Activated T-helper 1 cell treated with anti-CD3 and anti-CD28 coated beads, Interleukin-12 subunit alpha, Interleukin-12 subunit beta, Interleukin-2, Interleukin-4 antibody, amounts not matched to agents 30 ng/mL and 10 ng/mL and 1 ng/mL, durations not matched to agents 14 hours and 24 hours and 36 hours (primary cell): ENCODE measurements at places on chromosomes 12 and 14. TPM values are rescaled to one million over a fixed set of nuclear protein-coding genes. Genes with fewer than 3 reads are reported as not detected.

GRCh38 chr12:19451196-19451595, 11.9 kb downstream of the AEBP2 start:
- H3K27me3 ChIP-seq, result no peaks in the 10 kb centered on the region
- no peak overlapping the region for H3K27ac ChIP-seq
- no peak for DNase-seq

DNA sequence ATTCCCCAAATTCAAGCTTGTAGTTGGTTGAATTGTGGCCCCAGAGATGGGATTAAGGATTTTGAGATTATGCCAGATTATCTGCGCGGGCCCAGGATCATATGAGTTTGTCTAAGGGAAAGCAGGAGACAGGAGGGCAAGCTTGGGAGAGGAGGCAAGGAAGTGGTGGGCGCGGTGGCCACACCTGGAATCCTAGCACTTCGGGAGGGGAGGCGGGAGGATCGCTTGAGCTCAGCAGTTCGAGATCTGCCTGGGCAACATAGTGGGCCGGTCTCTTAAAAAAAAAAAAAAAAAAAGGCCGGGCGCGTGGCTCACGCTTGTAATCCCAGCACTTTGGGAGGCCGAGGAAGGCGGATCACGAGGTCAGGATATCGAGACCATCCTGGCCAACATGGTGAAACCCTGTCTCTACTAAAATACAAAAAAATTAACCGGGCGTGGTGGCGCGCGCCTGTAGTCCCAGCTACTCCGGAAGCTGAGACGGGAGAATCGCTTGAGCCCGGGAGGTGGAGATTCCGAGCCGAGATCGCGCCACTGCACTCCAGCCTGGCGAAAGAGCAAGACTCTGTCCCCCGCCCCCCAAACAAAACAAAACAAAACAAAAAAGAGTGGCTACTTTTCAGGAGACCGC, 881 bp upstream of the PUS1 start:
- peaks cover 17% of the 10 kb centered on the region for H3K36me3 ChIP-seq
- DNase-seq, result no peak
- peak overlapping the region; percentile 90 for H3K27ac ChIP-seq
- peak overlapping the region; percentile 98 for H3K4me3 ChIP-seq
- H3K4me1 ChIP-seq, result peaks cover 13% of the 10 kb centered on the region

- no peaks in the 10 kb centered on the region for H3K27me3 ChIP-seq
- no peak for DNase-seq
- H3K4me1 ChIP-seq, result peaks cover 55% of the 10 kb centered on the region
- H3K36me3 ChIP-seq, result peaks cover 72% of the 10 kb centered on the region
- H3K4me3 ChIP-seq, result no peak overlapping the region
Measured at GRCh38 chr12:57515934-57516541, 4.3 kb downstream of the DDIT3 start.

- H3K36me3 ChIP-seq, result peaks cover 10% of the 10 kb centered on the region
- H3K4me3 ChIP-seq, result no peak overlapping the region
- H3K27me3 ChIP-seq, result no peaks in the 10 kb centered on the region
Measured at GRCh38 chr12:96311191-96311590, 89.0 kb downstream of the CDK17 start.

The KRT3 gene
- total RNA-seq, result 0.08 TPM in 1 of 2 replicates, not detected in the other

The VRTN gene
- total RNA-seq, result not detected in 2 replicates

DNA sequence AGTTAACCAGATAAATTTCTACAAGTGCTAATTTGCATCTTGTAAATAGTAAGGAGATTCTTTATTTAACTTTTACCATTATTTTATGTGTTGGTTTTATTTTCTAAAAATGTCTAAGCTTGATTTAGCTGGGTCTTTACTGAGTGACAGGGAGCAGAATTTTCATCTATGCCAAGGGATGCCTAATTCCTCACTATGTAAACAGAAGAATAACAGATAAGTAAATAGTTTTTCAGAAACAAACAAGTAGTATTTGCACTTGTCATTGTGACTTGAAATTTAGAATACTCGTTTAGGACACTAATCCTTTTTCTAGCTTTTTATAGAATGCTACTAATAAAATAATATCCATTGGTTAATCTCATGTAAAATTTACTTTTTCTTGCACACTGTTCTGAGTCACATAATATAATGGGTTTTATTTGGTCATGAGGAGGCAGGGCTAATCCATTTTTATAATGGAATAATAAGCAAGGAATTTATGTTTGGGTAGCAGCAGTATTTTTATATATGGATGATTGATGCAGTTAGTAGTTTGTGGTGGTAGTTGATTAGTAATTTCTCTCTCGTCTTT, 746.5 kb downstream of the SLC6A15 start:
- H3K27ac ChIP-seq, result no peak overlapping the region
- no peak overlapping the region for H3K4me3 ChIP-seq
- H3K36me3 ChIP-seq, result no peaks in the 10 kb centered on the region
- DNase-seq, result no peak
- no peaks in the 10 kb centered on the region for H3K27me3 ChIP-seq

The CD69 gene
- total RNA-seq, result 90.5 and 93.2 TPM in 2 replicates

DNA sequence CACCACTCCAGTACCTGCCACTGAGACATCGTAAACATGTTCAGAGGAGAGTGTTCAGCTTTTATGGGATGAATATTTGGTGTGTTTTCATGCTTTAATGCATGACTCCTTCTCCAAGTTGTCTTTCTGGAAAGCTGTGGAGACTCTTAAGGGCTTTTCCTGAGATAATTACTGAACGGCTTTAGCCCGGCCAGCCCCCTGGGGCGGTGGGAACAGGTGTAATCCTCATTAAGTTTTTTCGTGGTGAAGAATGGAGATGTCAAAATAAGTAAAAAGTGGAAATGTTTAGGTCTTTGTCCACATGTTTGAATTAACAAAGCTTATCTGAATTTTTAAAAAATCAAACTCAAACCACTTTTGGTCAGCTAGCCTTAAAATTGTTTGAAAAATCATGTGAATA, 1.5 kb downstream of the SYNE2 start:
- peaks cover 11% of the 10 kb centered on the region for H3K36me3 ChIP-seq
- peaks cover 4% of the 10 kb centered on the region for H3K27me3 ChIP-seq
- peak overlapping the region; percentile 97 for H3K4me3 ChIP-seq
- H3K27ac ChIP-seq, result peak overlapping the region; percentile 97
- no peak for DNase-seq

DNA sequence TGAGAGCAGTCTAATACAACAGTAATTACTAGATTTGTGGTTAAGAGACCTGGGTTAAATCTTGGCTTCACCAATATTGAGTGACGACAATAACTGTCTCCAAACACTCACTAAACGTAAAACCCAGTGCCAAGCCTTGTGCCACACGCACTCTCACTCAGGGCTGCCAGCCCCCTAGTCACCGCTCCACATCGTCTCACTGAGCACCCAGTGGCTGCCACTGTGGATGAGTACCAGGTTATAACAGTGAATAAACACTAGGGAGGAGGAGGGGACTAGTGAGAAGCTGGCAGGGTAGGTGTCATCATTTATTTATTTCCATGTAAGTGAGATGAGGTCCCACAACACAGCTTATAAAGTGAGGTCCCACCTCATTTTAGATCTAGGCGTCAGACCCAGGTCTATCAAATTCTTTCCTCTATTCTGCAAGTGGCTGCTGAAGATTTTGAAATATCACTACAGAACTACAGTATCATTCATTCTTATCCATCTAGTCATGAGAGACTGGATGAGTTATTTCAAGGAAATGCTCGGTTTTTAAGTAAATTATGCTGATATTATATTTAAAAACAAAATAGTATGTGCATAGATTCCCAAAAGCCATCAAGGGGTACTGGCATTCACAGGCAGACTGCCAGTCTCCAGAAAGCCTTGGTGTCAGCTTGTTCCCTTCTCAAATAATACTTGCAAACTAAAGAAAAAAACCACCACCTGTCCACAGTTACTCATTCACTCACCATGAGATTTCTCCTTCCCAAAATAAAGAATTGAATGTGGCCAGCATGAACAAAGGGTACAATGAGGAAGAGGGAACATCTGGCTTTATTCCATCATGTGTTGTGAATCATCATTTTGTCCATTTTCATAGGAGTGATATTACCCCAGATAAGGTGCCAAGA, 84.0 kb downstream of the PTPN21 start:
- H3K4me1 ChIP-seq, result no peaks in the 10 kb centered on the region
- H3K4me3 ChIP-seq, result no peak overlapping the region
- H3K27me3 ChIP-seq, result no peaks in the 10 kb centered on the region
- no peak overlapping the region for H3K27ac ChIP-seq
- no peaks in the 10 kb centered on the region for H3K36me3 ChIP-seq

- DNase-seq, result no peak
- no peaks in the 10 kb centered on the region for H3K36me3 ChIP-seq
- no peaks in the 10 kb centered on the region for H3K4me1 ChIP-seq
- no peaks in the 10 kb centered on the region for H3K27me3 ChIP-seq
- no peak overlapping the region for H3K4me3 ChIP-seq
Measured at GRCh38 chr12:85834378-85834777, 1.8 kb downstream of the RASSF9 start.

The NUDT4 gene
- 90.9 and 94.3 TPM in 2 replicates for total RNA-seq

The C12orf54 gene
- total RNA-seq, result not detected in 2 replicates
